NK-92 treated with Interleukin-12 subunit alpha and Interleukin-12 subunit beta, amount 100 ng/mL, for 24 hours (cell line): ENCODE measurements at places on chromosomes 6 and 20.

DNA sequence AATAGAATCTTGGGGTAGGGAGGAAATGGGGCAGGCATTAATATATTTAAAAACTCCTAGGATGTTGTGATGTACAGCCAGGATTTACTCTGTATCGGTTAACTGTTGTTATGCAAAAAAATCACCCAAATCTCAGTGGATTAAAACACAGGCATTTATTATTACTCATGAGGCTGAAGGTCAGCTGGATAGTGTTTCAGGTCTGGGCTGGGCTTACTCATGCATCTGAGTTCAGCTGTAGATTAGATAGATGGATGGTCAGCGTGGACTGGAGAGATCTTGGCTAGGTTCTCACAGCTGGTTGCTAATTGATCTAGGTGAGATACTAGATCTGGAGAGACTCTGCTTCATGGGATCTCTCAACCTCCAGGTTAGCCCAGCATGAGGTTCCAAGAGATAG lies 131.4 kb downstream of the BTBD3 start:
- DNase-seq: no peak

GRCh38 chr20:48536206-48536605 lies 291.6 kb downstream of the PREX1 start:
- DNase-seq: no peak

DNA sequence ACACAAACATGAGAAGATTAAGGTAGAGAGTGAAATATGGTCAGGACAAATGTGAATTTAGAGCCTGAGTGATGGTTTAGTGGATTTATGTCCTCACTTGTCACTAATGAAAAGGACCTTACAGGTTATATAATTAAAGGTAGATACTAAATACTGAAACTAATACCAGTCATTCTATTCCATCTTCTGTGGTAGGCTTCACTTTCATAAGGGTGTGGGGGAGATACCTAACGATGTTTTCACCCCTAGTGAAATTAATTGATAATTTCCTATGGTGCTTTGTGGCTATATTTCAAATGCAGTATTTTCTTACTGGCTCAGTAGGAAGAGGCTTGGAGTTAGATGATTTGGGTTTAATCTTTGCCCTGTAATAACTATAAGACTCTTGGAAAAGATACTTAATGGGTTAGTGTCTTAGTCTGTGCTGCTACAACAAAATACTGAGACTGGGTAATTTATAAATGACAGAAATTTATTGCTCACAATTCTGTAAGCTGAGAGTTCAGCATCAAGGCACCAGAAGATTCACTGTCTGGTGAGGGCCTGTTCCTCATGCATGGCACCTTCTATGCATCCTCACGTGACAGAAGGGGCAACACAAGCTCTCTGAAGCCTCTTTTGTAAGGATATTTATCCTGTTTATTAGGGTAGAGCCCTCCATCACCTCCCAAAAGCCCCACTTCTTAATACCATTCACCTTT lies 21.3 kb downstream of the RNF217 start:
- no peak for DNase-seq

- DNase-seq: no peak
Measured at GRCh38 chr6:11215773-11216172, 16.7 kb downstream of the NEDD9 start.

- no peak for DNase-seq
Measured at GRCh38 chr6:16651871-16652270, 109.4 kb downstream of the ATXN1 start.

DNA sequence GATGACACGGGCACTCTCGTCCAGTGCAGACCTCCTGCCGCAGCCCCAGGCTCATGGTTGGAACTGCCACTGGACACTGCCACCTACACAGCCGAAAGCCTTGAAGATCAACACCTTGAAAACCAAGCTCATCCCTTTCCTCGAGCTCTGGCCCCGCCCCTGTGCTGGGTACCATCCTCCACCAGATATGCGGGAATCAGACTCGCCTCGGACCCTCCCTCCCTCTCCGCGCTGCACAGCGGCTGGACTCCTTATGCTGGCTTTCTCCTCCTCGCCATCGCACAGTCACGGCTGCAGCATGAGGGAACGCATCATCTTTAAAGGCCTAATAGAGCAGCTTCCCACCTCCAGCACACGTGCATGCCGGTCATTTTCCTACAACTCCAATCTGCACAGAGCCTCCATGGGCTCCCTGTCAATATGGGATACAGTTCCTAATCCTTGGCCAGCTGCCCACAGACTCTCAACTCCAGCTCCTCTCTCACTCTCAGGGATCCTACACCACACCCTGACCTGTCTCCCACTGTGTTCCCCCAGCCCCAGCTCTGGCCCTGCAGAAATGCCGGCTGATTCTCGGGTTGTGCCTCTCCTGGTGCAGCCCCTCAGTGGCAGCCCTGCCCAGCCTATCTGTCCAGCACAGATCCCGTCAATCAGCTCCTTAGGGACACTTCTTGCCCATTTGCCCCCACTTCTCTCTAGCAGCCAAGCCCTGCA lies 23.2 kb downstream of the TXNDC5 start:
- no peak for DNase-seq

DNA sequence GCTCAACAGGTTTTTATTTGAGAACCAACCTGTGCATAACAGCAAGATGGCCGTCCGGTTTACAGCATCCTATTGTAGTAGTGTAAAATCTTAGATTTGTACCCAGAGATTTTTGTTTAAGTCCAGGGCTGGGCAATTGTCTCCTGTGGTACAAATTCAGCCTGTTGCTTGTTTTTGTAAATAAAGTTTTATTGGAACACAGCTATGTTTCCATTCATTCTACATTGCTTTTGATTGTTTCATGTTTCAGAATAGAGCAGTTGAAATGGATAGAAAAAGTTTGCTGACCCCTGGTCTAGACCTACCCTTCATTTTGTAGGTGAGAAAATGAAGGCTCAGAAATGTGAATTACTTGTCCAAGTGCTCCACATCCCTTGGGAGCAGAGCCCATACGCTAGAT lies 8.5 kb downstream of the SMPDL3A start:
- DNase-seq: no peak

- no peak for DNase-seq
Measured at GRCh38 chr6:30883685-30884520, at the start of gene DDR1. Gene DDR1 (plus strand): TSS chr6:30884519. CDS start chr6:30888730, 4,211 bp downstream.

- no peak for DNase-seq
Measured at GRCh38 chr6:92977018-92977417, 442.3 kb downstream of the EPHA7 start.

- DNase-seq: no peak
Measured at GRCh38 chr6:42511803-42512422, 51.9 kb upstream of the UBR2 start.

- DNase-seq: no peak
Measured at GRCh38 chr6:139337830-139338229, 36.6 kb downstream of the CITED2 start.

DNA sequence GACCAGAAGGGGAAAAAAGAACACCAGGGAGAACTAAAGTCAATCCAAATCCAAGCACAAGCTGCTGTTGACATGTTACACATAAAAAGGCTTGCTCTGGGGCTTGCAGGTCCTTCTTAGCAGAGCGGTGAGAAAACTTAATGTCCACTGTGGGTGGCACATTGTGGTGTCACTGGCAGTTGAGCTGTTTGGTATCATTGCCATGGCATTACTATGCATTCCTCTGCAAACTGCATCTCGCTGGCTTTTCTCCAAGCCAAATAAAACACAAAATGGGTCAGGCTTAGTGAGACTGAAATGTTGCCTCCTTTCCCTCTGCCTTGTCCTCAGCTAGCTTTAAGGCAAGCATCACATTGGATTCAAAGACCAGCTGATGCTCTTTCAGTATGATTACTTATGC lies 40.9 kb downstream of the LY86 start:
- no peak for DNase-seq

GRCh38 chr6:142934599-142934998 lies 10.4 kb downstream of the HIVEP2 start:
- DNase-seq: no peak
